Cardiac fibroblast (primary cell): ENCODE measurements at places on chromosomes 5 and 9.

DNA sequence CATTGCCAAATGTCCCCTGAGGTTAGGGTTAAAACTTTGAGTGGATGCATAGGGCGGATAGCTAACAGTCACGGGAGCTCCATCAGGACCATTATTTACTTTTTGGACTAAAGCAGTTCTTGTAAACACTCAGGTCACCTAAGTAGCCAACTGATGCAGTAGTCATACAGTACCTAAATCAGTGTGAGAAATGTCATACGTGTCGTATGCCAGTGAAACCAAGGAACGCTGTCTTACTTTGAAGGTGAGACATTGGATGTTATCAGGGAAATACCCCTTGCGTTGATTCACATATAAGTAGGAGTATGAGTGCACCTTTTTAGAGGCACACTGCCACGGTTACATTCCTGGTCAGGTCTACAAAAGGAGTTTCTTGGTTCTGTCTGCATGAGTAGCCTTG lies 101.9 kb downstream of the LNPEP start:
- DNase-seq: no peak

DNA sequence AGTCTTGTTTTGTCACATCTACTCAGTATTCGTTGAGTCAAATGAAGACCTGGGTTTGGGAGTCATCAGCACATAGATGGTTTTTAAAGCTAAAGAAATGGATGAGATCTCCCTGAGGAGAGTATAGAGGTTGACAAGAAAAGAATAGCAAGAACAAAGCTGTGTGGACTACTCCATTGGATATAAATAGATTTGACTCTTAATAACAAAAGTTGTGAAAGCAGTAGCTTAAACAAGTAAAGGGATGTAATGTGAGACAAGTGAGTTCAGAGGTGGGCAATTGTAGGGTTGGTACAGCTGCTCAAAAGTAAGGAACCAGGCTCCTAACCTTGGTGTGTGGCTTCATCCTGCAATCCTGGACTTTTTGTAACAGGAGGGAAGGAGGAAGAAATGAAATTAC lies 49.3 kb downstream of the CSNK1G3 start:
- no peak for DNase-seq

- no peak for DNase-seq
These were observed 20.2 kb downstream of the TLN1 start for GRCh38 chr9:35711501-35712428.

GRCh38 chr9:20591223-20591622 lies 31.1 kb downstream of the MLLT3 start:
- DNase-seq: no peak

DNA sequence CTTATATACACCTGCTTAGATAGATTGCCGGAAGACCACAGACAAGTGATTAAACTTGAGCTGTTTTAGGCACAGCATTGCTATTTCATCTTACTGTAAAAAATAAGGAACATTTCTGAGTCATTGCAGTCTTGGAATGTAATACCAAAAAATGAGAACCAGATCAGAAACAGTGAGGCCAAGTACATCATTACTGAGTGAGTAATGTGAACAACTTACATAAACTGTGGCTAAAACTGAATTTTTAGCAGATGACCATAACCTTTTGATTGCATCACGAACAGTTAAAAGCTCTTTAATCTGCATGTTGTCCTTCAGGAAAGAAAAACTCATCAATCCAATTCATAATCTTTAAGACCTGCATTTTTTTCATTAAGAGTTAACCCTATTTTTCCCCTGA lies 157.1 kb upstream of the FGF10 start:
- DNase-seq: peak; percentile 2

- no peak for DNase-seq
These were observed 386.1 kb downstream of the NTRK2 start for GRCh38 chr9:85055506-85056202.
